ENCODE measurements at places on chromosomes 12 and 14.

GRCh38 chr12:54300732-54301427 lies at the start of gene NFE2:
Gene NFE2 (minus strand): TSS chr12:54301015. CDS start chr12:54295248, 5,767 bp downstream.
- DNase-seq, result no peak

DNA sequence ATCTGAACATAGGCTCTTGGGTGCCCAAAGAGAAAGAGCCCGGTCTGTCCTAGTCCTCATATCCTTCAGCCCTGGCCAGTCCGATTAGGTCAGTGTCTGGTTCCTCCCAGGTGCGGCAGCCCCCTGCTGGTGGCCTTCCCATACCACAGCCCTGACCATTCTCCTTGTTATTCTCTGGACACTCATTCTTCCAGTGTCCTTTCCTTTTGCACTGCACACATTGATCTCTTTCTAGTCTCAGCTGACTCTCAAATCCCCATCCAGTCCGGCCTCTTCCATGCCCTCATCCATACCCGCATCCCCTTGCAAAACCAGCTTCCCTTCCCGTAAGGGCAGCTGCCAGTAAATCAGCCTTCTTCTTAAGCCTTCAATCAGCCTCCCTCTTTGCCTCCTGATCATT lies 1316.3 kb downstream of the TMEM121 start:
- no peak for DNase-seq

GRCh38 chr12:29895966-29896365 lies 112.2 kb upstream of the TMTC1 start:
- DNase-seq, result no peak

DNA sequence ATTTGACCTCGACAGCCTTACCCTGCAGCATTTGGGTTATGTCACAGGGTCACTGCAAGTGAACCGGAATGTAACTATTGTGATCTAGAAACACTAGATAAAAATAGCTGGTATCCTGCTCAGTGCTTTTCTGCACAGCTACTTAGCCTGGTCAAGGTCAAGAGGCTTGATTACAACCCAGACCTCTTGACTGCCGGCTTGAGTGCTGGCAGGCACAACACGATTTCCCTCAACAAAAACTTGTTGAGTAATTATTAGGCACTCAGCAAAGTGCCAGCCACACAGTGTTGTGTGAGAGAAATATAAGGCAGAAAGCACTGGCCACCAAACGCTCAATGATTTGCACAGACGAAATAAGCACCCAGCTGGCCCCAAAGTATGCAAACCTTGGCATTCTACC lies 156.7 kb downstream of the NUAK1 start:
- DNase-seq, result no peak

GRCh38 chr14:103207388-103208072 lies 84.3 kb downstream of the TNFAIP2 start:
- DNase-seq, result no peak

DNA sequence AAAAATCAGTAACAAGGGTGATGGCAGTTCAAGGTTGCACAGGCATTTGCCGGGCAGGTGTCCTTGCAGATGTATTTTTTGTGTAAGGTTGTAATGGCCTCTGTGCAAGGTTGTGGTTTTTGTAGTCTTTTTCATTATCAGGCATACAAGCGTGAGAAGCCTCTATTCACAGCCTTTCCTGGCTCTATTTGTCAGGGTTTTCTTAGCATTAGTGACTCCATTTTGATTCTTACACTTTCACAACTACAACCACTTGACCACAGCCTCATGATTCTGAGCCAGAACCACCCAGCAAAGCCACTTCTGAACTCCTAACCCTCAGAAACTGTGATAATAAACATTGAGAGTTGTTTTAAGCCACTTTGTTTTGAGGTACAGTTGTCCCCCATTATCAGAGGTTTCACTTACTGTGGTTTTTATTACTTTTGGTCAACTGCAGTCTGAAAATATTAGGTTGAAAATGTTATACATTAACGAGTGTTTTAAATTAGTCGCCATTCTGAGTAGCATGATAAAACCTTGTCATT lies 27.5 kb upstream of the CHGA start:
- DNase-seq, result no peak

DNA sequence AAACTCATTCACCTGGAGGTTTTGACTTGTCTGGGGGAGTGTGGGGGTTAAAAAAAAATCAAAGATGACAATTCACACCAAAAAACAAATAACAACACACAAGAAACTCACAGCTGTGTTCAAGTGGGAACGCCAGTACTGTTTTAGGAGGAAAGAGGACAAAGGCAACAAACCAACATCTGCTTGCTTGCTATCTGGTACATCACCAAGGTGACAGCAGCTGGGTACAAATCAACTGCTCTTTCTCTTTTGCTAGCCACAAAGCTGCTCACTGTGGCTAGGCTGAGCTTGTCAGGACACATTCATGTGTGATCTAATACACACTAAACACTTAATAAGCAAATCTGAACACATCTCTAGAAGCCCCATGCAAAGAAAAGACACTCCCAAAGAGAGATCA lies 128.0 kb upstream of the RAP1B start:
- no peak for DNase-seq

- DNase-seq, result no peak
These were observed 282.3 kb downstream of the CACNA1C start for GRCh38 chr12:2335109-2335508.

DNA sequence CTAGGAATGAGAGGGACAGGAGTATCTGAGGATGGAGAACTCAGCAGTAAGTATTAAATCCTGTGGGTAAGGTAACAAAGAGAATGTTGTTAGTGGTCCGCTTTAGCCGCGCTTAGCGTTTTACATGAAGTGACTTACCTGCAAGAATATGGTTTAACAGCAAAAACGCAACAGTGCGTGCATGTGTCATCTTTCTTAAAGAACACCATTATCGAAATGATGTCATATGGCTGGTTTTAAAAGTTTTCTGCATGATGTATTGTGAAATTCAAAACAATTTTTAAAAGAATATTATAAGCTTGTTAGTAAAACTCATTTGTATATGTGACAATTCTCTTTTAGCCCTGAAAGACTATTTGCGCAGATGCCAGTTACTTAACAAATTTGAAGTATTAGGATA lies 1.7 kb downstream of the LEMD3 start:
- no peak for DNase-seq

DNA sequence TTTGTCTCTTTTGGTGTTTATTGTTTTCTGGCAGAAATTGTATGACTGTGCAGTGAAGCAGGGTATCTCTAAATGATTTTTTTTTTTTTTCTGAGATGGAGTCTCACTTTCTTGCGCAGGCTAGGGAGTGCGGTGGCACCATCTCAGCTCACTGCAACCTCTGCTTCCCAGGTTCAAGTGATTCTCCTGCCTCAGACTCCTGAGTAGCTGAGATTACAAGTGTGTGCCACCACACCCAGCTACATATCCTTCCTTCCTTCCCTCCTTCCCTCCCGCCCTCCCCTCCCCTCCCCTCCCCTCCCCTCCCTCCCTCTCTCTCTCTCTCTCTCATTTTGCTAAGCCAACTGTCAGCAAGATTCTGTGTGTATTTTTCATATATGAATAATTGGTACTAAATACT lies 94.4 kb downstream of the PPHLN1 start:
- no peak for DNase-seq

GRCh38 chr12:126419131-126419530 lies 1353.9 kb downstream of the AACS start:
- DNase-seq, result no peak

DNA sequence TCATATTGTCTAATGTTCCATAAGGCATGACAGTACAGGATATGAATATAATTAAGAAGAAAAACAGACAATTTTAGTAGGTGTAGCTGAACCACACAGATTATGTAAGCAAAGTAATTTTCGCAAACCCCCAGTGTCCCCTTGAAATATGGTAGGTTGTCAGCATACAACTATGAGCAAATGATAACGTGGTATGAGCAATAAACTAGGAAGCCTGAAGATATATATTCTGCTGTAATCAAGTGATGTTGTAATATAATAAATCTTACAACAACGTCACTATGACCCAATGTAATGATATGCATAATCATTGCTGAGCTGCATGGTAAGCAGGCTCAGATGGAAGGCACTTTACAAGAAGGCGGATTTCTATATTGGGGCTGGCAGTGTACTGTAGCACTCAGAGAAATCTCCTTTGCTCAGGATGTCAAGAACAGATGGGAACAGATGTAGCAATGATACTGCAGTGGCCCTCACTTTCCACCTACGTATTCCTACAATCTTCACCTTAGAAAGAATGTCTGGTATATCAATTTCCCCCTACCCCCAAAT lies 47.8 kb upstream of the MYF6 start:
- DNase-seq, result no peak

DNA sequence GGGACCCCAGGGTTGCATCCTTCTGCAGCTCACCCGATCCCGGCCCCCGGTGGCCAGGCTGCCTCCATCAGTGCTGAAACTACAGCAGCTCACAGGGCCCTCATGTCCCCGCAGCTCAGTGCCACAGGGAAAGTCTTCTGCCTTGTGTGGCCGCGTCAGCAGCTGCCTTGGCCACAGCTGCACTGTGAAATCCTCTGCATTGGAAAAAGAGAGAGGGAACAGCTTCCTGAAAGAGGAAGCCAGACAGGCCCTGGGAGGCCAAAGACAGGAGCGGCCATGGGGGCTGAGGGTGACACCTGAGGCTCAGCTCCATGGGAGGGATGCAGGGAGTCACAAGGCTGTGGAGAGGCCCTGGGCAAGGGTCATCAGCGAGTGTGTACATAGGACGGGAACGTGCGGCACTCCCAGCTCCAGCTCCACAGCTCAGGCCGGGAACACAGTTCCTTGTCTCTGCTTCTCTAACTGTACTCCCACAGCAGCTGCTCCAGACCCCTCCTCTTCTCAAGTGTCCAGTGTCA lies 32.7 kb downstream of the PARP2 start:
- DNase-seq, result no peak

GRCh38 chr12:131330106-131330815 lies 376.6 kb downstream of the ADGRD1 start:
- DNase-seq, result peak; percentile 52

DNA sequence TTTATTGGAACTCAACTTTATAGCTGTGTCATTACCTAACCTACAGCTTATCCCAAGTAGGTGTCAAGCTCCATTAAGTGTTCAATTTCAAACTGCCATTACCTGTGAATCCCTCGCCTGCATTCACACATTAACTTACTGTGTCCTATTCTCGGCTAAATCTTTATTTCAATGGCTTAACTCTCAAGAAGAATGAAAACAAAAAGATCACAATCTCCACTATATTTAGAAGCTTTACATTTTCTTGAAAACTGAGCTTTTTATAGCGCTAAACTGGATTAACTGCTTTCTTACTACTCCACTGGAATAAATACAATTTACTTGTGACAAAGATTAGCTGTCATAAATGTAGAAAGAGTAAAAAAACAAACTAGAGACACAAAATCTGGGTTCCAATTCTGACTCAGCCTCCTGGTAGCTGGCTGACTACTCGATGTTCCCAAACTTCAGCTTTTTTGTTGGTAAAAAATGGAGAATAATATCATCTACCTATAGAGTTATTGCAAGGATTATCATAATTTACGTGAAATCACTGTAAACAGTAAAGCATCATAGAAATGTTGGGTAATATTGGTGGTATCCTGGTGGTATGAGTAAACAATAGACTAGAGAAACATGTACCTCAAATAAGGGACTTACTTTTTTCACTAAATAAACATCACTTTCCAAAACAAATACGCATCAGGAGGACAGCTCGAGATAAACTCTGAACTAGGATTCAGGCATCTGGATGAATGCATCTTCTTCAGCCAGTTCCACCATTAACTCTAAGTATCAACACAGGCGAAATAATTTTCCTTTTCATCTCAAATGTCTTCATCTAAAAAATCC lies 1.7 kb downstream of the RALGAPA1 start:
- no peak for DNase-seq

GRCh38 chr14:34165847-34166350 lies 215.0 kb upstream of the EGLN3 start:
- DNase-seq, result no peak

- DNase-seq, result no peak
These were observed 482.0 kb downstream of the RMST start for GRCh38 chr12:97944576-97944975.

- no peak for DNase-seq
These were observed 387.8 kb downstream of the SOX5 start for GRCh38 chr12:23561364-23562345.

DNA sequence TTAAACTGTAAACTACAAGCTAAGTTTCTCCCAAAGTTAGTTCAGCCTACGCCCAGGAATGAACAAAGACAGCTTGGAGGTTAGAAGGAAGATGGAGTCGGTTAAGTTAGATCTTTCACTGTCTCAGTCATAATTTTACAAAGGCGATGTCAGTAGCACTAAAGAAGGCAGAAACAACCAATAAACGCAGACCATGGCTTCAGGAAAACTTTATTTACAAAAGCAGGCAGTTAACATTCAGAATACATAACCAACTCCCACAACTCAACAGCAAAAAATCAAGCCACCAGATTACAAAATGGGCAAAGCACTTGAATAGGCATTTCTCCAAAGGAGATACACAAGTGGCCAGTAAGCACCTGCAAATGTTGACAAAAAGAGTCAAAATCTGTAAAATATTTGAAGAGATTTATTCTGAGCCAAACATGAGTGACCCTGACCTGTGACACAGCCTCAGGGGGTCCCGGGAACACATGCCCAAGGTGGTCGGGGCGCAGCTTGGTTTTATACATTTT lies 8.8 kb upstream of the ULK1 start:
- no peak for DNase-seq
